ENCODE measurements at places on chromosomes 11 and 22.

DNA sequence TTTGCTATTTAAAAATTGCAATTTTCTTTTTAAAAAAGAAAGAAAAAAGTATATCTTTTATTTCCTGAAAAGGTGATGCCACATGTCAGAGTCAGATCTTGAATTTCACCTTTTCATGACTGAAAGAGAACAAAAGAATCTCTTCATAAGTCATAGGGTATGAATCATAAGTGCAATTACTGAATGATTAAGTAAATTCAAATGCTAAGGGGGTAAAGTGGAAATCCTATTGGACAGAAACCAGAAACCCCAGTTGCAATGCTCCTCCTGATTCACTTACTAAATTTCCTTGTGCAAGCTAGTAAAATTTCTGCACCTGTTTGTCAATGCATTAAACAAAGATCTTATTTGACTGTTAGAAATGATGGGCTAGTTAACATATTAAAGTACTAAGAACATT, 8.2 kb upstream of the PRRG4 start:
- no peak for DNase-seq

DNA sequence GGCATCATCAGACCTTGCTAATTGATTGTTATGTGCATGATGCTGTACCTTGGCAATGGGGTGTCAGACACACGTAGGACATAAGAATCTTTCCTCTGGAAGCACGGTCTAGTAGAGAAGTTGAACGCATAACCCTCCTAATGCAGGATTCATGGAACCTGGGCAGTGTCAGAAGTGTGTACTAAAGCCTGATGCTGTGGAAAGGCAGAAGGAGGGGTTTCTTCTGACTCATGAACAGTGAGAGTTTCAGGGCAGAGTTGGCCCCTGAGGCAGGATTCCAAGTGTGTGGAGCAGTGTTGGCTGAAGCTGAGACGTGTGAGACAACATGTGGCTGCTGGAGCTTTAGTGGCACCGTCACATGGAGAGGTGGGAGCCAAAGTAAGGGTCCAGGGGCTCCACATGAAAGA, 3.5 kb downstream of the PANX1 start:
- peak; percentile 94 for DNase-seq

- DNase-seq = no peak
Observed at GRCh38 chr22:36319595-36320497, 66.9 kb downstream of the APOL1 start.

DNA sequence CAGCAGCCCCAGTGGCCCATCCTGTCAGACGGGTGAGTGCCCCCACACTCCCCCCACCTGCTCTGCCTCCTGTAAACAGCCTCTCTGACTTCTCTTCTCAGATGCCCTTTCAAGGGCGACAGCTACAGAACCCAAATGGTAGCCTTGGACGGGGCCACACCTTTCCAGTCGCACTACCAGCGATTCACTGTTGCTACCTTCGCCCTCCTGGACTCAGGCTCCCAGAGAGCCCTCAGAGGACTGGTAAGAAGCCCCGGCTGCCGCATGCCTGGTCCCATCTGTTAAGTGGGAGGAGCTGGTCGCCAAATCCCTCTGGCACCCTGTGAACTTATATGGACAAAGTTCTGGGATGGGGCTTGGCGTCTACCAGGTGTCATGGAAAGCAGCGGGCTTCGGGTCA, 6.2 kb downstream of the ZP1 start:
- no peak for DNase-seq

- DNase-seq = peak; percentile 73
Observed at GRCh38 chr22:36362932-36363331, 24.8 kb downstream of the MYH9 start.

DNA sequence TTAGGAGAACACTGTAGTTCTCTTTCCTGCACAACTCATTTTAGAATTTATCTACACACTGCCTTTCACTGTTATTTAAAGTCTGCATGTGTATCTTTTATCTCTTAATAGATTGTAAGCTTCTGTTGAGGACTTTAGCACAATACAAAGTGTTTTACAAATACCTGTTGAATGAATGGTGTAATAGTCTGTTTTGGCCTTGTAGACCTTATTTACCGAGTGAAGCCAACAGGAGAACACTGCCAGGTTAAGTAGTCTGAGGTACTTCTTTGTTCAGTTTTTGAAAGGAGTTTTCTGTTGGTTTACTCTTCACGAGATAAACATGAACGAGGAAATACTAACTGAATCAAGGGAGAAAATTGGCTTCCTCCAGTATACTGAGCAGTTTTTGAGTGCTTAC, 31.0 kb downstream of the SIK2 start:
- DNase-seq = no peak

DNA sequence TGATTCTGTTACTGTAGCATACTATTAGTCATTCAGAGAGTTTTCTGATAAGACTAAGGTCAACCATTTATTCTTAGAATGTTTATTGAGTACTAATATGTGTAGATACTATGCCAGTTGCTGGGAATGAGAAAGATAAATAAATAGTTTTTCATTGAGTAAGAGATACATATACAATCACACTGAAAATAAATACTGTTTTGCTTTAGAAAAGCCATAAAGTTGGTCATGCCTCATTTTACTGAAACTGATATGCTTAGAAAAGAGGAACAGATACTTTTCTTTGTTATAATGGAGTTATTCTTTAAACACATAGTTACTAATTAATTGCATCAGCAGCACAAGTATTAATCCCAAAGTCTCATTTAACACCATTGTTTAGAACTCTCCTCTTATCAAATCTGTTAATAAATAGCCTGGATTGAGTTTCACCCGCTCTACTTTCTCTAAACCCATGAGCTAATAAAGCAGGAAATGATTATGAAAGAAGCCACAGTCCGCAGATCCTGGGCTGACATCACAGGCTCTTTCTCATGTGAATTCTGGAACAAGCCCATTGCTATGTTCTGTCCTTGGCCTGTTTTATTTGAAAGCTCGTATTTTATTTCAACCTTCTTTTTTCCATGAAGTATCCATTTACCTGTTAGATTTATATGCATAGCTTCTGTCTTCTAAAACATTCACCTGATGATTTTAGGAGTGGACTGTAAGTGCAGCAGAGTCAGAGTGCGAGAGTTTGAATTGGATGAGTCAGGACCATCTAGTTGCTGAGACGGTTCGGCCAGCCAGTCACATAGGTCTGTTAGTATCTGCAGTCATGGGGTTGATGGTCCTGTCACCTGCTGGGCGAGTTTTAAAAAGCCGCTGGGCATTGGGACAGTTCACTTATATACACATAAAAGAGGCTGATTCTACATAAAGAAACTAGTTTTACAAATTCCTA, 35.5 kb downstream of the PIWIL4 start:
- peak; percentile 54 for DNase-seq

GRCh38 chr11:70328556-70328955, 58.1 kb downstream of the PPFIA1 start:
- no peak for DNase-seq

DNA sequence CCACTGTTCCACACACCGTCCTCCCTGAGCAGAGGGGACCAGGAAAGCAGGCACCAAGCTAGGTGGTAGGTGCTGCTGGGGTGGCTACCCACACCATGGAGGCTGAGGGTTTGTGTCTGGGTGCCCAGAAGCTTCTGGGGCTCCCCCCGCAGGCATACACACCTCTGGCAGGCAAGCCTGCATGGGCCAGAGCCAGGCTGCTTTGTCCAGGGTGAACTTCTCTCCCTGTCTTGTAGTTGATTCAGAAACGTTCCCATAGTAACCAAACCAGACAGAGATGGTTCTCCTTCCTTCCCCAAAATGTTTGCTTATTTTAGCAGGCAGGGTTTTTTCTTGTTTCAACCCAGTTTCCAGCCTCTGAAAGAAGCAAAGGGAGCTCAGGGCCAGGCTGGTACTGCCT, 40.9 kb upstream of the SUSD2 start:
- DNase-seq = peak; percentile 27

DNA sequence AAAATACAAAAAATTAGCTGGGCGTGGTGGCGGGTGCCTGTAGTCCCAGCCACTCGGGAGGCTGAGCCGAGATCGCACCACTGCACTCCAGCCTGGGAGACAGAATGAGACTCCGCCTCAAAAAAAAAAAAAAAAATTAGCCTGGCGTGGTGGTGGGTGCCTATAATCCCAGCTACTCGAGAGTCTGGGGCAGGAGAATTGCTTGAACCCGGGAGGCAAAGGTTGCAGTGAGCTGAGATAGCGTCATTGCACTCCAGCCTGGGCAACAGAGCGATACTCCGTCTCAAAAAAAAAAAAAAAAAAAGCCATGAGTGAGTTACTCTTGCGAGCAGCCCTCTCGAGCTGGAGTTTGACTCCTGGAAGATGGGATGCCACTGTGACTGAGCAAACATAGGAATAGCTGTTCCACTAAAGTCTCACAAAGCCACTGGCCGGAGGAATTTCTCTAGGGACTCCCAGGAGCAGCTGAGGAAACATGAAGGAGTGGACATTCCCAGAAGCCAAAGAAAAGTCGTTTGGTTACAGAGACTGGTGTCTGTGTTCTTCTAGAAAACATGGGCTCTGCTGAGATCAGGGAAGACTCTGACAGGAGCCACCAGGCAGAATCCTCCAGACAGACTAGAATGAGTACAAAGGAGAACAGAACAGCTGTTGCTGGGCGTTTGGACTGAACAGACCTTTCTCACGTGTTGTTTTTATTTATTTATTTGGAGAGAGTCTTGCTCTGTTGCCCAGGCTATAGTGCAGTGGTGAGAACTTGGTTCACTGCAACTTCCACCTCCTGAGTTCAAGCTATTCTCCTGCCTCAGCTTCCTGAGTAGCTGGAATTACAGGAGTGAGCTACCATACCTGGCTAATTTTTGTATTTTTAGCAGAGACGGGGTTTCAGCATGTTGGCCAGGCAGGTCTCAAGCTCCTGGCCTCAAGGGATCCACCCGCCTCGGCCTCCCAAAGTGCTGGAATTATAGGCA, 32.4 kb upstream of the MYH9 start:
- DNase-seq = peak; percentile 48

- DNase-seq = no peak
Observed at GRCh38 chr11:75152090-75152489, 1.2 kb downstream of the SLCO2B1 start.

DNA sequence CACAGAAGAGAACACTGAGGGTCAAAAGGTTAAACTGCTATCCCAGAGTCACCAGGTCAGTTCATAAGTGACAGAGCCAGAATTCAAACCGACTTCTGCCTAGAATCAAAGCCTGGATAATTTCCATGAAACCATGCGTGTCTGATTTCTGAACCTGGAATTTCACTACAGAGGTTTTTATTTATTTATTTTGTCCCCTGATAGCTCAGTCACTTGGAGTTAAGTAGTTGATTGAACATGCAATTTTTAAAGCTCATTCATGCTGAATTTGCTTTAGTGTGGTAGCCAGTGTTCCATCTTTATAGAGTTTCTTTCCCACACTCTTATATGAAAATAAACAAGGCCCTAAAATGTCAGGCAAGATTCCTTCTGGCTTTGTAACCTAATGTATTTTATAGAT, 93.2 kb downstream of the NAV2 start:
- DNase-seq = peak; percentile 83

GRCh38 chr11:123939317-123939716, at the start of gene OR4D5:
OR4D5 (plus strand) TSS chr11:123939617; CDS start chr11:123939617, 0 bp downstream.
- DNase-seq = no peak

DNA sequence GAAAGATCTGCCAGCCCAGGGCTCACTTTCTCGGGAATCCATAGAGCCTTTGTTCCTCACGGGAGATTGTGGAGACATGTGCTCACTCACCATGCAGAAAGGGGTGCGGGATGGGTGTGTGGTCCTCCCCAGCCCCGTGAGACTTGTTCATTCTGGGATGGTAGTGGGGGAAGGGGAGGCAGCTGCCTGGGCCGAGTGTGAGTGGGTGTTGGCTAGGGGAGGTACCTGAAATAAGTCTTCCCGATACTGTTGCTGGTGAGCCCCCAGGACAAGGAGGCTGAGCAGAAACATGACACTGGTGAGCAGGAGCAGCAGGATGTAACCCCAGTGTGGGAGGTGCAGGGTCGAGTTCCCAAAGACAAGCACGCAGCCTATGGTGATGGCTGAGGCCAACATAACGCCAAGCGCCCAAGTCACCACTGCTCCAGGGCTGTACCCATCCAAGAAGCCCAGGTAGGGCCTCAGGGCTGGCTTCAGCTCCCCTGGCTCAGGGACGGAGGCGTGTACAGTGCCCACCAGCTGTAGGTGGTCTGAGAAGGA, 2.8 kb downstream of the SLC7A4 start:
- DNase-seq = no peak

DNA sequence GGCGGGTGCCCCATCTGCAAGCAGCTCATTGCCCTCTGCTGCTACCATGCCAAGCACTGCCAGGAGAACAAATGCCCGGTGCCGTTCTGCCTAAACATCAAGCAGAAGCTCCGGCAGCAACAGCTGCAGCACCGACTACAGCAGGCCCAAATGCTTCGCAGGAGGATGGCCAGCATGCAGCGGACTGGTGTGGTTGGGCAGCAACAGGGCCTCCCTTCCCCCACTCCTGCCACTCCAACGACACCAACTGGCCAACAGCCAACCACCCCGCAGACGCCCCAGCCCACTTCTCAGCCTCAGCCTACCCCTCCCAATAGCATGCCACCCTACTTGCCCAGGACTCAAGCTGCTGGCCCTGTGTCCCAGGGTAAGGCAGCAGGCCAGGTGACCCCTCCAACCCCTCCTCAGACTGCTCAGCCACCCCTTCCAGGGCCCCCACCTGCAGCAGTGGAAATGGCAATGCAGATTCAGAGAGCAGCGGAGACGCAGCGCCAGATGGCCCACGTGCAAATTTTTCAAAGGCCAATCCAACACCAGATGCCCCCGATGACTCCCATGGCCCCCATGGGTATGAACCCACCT, 28.0 kb upstream of the L3MBTL2 start:
- DNase-seq = no peak

GRCh38 chr11:85922367-85922766, 67.2 kb downstream of the CCDC83 start:
- DNase-seq = no peak

GRCh38 chr11:130872981-130873380, 43.3 kb downstream of the SNX19 start:
- DNase-seq = peak; percentile 74

DNA sequence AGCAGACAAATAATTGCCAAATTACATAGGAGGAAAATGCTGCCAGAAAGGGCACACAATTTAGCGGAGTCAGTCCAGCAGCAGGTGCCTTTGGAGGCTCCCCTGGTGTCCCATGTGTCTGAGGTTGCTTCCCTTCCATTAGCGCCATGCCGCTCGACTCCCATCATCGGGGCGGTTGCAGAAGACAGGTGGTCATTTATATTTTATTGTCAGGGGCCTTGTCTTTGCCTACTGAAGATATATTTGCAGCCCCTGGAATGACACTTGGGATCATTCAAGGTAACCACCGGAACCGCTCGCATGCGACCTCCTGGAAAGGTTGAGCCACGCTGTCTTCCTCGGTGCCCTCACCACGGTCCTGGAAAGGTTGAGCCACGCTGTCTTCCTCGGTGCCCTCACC, 298.3 kb downstream of the TBC1D22A start:
- no peak for DNase-seq

GRCh38 chr11:64026575-64027205, 9.0 kb upstream of the FLRT1 start:
- no peak for DNase-seq

GRCh38 chr22:47041271-47042115, 279.0 kb downstream of the TBC1D22A start:
- no peak for DNase-seq

DNA sequence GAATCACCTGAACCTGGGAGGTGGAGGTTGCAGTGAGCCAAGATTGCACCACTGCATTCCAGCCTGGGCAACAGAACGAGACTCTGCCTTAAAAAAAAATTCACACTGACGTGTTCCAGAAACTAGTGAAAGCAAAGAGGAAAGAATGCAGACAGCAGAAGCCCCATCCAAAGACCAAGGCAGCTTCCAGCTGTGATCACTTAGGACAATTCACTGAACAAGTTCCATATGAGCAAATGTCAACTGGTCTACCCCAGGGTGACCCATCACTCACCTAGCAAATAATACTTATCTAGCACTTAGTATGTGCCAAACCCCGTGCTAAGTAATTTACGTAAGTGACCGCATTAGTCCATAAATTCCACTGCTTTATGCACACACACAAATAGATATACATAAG, 138.9 kb downstream of the LARGE1 start:
- DNase-seq = peak; percentile 48

Data from EH (cell line).